SK-N-SH (cell line): ENCODE measurements at places on chromosomes 1 and 21.

- DNase-seq = no peak
Measured at GRCh38 chr1:201266774-201267173, 16.5 kb upstream of the PKP1 start.

DNA sequence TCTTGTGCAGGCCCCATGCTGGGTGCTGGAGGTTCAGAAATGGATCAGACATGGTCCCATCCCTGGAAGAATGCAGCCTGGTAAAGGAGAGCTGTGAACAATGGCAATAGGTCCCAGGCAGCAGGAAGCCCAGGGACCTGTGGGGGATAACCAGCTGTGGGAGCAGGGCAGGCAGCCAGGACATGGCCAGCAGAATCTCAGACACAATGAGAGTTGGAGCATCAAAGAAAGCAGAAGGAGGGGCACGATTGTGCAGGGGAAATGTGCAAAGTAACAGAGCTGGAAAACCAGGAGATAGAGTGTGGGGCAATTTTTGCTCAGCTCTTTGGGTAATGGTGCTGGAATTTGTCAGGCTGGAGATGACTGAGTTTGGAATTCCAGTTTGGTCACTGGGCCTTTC is 44.3 kb downstream of the C8B start:
- peak; percentile 17 for DNase-seq

GRCh38 chr1:85616364-85616705 is 35.8 kb downstream of the CCN1 start:
- no peak for DNase-seq

DNA sequence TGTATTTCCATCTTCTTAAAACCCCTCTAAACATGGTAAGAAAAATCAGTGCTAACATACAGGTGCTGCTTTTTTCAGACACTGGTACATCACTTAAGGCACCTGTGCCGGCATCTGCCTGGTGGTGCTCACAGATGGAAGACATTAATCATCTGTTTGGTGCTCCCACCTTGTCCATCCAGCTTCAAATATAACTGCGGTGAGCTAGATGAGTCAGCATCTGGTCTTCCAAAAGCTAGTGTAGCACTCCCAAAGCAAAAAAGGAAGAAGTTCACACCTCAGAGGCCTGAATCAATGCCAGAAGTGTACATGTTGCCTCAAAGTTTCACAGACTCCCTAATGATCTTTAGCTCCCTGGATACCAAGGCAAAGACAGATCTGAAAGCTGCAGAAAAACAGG is 44.4 kb downstream of the TM2D1 start:
- DNase-seq = no peak

DNA sequence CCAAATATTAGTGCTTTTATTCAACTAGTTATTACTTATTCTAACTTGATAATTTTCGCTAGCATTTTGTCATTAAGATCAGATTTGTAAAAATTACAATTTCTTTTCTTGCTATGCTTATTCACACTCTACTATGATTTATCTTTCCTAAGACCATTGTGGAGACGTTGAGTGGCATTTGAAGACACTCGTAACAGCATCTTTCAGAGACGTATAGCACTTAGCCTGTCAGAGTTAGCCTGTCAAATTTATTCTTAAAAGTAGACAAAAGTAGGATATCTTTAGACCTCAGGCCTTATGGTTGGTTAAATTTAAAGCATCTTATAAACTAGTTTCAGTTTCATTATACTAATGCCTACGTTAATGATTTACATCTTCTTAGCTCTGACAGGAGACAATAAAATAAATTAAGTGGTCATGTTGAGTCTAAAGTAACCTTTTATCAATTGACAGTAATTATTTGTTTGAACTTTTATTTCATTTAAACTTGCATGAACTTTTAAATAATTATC is 1410.1 kb downstream of the MRPL39 start:
- no peak for DNase-seq

DNA sequence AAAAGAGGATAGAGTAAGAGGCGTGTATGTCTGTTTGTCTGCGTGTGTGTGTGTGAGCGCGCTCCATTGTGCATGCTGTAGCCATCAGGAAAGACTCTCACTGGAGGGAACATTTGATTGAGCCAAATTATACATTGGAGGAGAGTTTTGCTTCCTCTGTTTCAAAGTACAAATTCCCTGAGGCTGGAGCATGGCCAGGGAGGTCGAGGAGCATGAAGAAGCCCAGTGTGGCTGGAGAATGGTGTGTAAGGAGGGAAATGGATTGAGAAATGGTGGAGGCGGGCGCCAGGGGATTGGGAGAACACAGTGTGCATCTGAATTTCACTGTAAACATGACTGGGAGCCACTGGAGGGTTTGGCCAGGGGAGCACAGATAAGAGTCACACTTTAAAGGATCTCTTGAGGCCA is 22.1 kb upstream of the EFNA1 start:
- DNase-seq = no peak

DNA sequence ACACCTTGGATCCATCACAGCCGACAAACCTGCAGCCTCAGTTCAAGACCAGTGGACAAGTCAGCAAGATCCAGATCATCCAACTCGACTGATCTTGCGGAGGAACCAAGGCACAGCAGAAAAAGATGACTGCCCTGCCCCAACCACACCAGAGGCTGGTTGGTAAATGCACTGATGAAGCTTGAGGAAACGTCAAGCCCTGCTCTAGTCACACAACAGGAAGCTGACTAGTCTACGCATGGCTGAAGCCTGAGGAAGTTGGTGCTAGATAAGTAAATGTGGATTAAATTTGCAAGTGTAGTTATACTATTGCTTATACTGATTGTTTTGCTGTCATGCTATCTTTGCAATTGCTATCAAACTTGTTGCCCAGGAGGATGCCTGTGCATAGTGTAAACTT is 89.0 kb downstream of the LIPI start:
- no peak for DNase-seq

DNA sequence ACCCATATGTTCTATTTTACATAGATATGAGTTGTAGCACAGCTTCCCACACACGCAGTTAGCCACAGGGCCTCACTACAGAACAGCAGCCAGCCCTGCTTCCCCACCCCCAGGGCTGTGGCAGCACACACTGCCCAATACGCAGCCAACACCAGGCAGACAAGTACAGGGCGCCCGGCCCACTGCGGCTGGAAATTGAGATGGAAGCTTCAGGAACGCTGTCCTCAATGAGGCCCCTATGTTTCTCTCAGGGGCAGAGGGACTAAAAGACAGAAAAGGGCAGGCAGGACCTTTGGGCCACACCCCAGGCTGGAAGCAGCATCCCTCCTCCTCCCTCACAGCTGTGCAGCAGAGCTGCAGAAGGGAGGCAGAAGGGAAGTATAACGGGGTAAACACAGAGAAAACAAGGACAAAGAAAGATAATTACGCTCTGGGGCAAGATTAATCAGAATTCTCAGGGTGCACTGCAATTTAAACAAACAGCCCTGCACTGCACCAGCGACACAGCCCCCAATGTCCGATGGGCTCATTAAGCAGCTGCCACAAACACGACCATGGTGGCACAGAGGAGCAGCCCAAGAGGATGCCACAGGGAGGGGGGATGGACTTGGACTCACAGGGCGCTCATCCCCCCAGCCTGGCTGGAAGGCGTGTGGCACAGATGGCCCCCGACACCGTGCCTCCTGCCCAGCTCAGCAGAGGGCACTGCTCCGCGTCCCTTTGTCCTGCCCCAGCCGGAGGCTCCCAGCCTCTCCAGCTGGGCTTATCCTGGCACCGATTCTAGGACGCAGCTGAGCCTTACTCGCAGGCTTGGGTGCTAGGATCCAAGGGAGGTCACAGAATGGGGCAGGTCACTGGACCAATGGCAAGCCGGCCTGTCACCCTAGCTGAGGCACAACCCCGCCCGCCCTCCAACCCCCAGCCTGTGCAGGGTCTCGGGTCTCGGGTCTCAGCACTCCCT is 14.2 kb downstream of the WDR4 start:
- DNase-seq = peak; percentile 72

GRCh38 chr1:39173119-39173994 is 31.1 kb upstream of the MACF1 start:
- no peak for DNase-seq

GRCh38 chr1:160925652-160926244 is 28.9 kb downstream of the ITLN2 start:
- no peak for DNase-seq

- DNase-seq = no peak
Measured at GRCh38 chr1:17098446-17099317, 20.6 kb downstream of the PADI2 start.

- DNase-seq = no peak
Measured at GRCh38 chr1:107252271-107252670, 111.4 kb downstream of the NTNG1 start.

GRCh38 chr1:228666686-228667623 is 68.3 kb upstream of the RHOU start:
- no peak for DNase-seq

GRCh38 chr1:30914587-30914922 is 6.0 kb upstream of the SDC3 start:
- no peak for DNase-seq

- DNase-seq = no peak
Measured at GRCh38 chr1:6961289-6961688, 176.0 kb downstream of the CAMTA1 start.

GRCh38 chr1:10625076-10625475 is 150.3 kb downstream of the PEX14 start:
- DNase-seq = no peak

- DNase-seq = no peak
Measured at GRCh38 chr1:198856601-198857000, 217.8 kb downstream of the PTPRC start.

GRCh38 chr1:30911059-30911954 is 2.7 kb upstream of the SDC3 start:
- peak; percentile 88 for DNase-seq

- no peak for DNase-seq
Measured at GRCh38 chr1:153649137-153649862, 9.2 kb upstream of the SNAPIN start.

DNA sequence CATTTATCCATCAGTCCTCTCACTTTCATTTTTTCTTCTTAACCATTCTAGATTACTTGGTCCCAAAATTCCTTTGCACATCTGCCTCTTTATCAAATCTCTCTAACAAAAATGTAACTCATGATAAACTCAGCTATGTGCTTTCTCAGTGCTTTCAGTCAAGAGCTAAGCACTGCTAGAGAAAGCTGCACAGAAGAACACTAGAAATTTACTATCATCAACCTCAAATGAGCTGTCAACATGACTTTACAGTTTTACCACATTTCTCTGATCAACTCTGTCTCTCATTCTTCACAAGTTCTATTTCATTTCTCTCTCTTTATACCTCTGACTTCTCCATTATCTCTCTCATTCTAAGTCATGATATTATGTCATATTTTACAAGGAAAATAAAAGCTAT is 54.2 kb upstream of the PRKACB start:
- no peak for DNase-seq

- DNase-seq = no peak
Measured at GRCh38 chr1:200850554-200850953, 22.2 kb upstream of the GPR25 start.

DNA sequence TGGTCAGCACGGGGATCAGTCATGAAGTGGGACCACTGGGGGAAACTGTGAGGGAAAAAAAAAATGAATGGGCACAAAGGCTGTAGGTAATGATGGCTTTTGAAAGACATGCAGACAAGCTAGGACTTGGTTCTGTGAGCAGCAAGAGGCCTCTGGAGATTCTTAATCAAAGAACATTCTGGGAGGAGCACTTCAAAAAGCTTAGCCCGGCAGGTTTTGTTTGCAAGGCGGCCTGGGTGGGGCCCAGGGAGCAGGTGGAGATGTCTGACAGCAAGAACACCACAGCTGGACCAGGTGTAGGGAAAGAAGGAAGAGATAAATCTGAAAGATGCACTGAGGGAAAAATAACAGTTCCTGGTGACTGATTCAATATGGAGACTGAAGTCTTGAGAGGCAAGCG is 6.0 kb downstream of the TEX35 start:
- DNase-seq = no peak

- DNase-seq = no peak
Measured at GRCh38 chr1:172323686-172324085, 96.8 kb upstream of the C1orf105 start.

GRCh38 chr1:177928952-177929351 is 40.9 kb downstream of the SEC16B start:
- no peak for DNase-seq

GRCh38 chr1:19079541-19080472 is 123.3 kb upstream of the IFFO2 start:
- DNase-seq = no peak

- no peak for DNase-seq
Measured at GRCh38 chr1:10045480-10046355, 13.0 kb downstream of the UBE4B start.

DNA sequence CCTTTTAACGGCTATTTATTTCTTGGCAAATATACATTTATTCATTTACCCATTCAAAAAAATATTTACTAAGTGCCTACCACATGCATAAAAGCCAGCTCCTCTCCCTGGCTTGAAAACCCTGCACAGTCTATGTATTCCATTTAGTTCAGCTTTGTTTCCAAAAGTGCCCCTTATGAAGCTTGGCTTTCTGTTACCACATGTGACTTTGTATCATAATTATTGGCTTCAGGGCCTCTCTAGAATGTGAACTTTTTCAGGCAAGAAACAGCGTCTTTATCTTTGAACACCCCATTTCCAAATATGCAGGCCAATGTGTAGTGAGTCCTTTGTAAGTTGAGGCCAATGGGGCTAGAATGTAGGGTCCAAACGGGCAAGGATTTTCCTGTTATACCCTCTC is 69.4 kb downstream of the CACHD1 start:
- no peak for DNase-seq

- DNase-seq = no peak
Measured at GRCh38 chr1:248843687-248844086, 5.7 kb downstream of the ZNF672 start.

DNA sequence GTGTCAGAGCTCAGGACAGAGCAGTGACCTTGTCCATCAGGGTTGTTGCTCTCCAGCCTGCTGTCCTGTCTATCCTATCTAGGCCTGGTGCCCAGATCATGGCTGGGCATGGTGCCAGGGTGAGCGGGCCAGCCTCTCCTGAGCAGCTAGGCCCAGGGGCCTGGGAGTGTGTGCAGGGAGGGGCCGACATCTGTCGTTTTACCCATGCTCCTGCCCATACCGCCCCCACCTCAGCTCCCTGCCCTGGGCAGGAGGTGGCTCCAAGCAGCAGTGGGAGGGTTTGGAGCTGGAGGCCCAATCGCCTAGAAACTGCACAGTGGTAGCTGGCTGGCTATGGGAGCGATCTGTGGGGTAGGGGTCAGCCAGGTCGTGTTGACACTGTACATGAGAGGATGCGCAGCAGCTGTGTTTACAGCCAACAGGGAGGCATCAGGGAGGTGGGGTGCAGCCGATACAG is 6.5 kb downstream of the INSRR start:
- DNase-seq = peak; percentile 96

DNA sequence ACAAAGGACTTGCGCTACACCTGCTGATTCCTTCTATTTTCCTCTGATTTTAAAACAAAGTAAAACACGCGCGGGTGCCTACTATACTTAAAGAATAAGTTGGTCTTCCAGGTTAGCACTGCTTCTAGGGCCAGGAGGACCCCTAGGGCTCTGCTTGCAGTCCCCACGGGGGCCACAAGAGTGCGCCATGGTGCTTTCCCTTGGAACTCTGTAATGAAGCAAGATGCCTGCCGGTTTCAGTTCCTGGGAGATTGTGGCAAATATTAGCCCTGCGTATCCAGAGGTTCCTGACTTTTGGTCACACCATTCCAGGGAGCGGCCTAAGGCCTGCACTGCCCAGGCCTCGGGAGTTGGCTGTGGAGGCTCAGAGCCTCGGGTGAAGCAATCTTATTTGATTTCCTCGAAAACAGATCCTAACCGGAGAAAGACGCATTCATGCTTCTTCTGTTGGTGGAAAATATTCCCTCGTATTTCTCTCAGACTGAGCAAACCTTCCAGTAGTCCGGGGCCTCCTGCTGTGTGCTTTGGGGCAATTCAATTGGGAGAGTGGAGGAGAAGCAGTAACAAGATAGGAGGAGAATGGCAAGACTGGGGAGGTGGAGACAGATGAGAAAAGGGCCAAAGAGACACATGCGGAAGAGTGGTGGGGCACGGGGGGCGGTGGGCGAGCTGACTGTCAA is 25.3 kb downstream of the ADAM30 start:
- DNase-seq = peak; percentile 70
